ENCODE measurements at places on chromosomes 5 and 9. TPM values are rescaled to one million over a fixed set of nuclear protein-coding genes. Genes with fewer than 3 reads are reported as not detected.

The SHC3 gene
- total RNA-seq = not detected

The STXBP1 gene
- 44.5 TPM for total RNA-seq

- H3K4me3 ChIP-seq = no peak overlapping the region
- no peaks in the 10 kb centered on the region for H3K4me1 ChIP-seq
- peaks cover 10% of the 10 kb centered on the region for H3K27me3 ChIP-seq
- DNase-seq = no peak
- H3K27ac ChIP-seq = no peak overlapping the region
- no peaks in the 10 kb centered on the region for H3K36me3 ChIP-seq
Observed at GRCh38 chr5:61600945-61601511, 269.0 kb downstream of the ZSWIM6 start.

GRCh38 chr5:30152431-30152830, 1041.1 kb upstream of the CDH6 start:
- H3K27me3 ChIP-seq = no peaks in the 10 kb centered on the region
- no peaks in the 10 kb centered on the region for H3K4me1 ChIP-seq
- H3K4me3 ChIP-seq = no peak overlapping the region
- no peak overlapping the region for H3K27ac ChIP-seq
- no peak for DNase-seq
- H3K36me3 ChIP-seq = no peaks in the 10 kb centered on the region

- H3K27me3 ChIP-seq = no peaks in the 10 kb centered on the region
- H3K27ac ChIP-seq = no peak overlapping the region
- no peaks in the 10 kb centered on the region for H3K36me3 ChIP-seq
- no peak overlapping the region for H3K4me3 ChIP-seq
Observed at GRCh38 chr5:155263381-155263780, 249.8 kb downstream of the KIF4B start.

DNA sequence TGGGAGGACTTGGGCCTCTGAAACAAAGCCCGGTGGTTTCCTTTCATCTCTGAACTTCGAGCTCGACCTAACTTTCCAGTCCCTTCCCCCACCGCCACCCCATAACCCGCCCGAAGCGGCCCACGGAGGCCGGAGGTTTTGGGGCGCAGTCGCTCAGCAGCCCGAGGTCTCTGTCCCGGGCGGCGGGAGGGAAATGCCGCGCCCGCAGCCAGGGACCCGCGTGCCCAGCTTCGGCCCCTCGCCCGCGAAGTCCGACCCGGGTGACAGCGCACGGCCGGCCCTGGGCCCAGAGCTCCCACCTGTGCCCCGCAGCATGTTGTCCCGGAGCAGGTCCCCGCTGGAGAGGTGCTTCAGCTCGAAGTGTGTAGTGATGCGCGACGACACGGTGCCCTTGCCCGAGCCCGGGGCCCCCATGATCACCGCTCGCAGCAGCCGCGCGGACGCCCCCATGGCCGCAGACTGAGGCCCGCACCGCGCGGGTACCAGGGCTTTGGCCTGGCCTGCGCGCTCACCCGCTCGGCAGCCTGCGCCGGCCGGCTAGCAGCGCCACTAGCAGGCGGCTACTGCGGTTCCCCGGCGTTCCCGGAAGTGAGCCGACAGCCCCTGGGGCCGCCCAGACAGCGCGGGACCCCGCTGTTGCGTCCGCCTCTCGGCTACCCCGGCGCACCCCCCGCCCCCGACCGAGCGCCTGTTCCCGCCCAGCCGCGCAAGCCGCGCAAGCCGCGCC, at the start of gene AK3:
TSS of gene AK3 (minus strand) at position 565 of the 727 bp plus-strand sequence. CDS start at position 450, 115 bp downstream.
- H3K27ac ChIP-seq = peak within 1 kb of the TSS; percentile 89
- H3K27me3 ChIP-seq = no peaks in the 10 kb centered on the region
- H3K4me3 ChIP-seq = peak within 1 kb of the TSS; percentile 90

DNA sequence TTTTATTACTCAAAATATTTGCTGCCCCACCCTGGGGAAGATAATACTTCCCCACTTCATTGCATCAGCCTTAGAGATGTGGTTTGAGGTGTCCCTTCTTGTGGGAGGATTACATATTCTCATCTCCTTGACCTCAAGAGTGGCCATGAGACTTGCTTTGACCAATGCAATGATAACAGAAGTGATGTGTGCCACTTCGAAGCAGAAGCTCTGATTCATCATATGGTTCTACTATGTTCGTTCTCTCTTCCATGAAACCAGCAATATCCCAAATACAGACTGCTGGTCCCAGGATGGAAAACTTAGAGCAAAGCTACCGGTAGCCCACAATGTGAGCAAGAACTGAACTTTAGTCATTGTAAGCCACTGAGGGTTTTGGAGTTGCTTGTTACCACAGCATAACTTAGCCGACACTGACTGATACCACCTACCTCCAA, 92.0 kb downstream of the THBS4 start:
- H3K4me1 ChIP-seq = peaks cover 44% of the 10 kb centered on the region
- peak overlapping the region; percentile 24 for H3K27ac ChIP-seq
- no peak for DNase-seq
- H3K36me3 ChIP-seq = peaks cover 38% of the 10 kb centered on the region
- no peaks in the 10 kb centered on the region for H3K27me3 ChIP-seq
- no peak overlapping the region for H3K4me3 ChIP-seq
